ENCODE measurements at places on chromosomes 5 and 9. TPM values are rescaled to one million over a fixed set of nuclear protein-coding genes. Genes with fewer than 3 reads are reported as not detected.

GRCh38 chr9:75019654-75020053 is 8.4 kb downstream of the CARNMT1 start:
- DNase-seq: no peak

- no peak for DNase-seq
Observed at GRCh38 chr9:28053096-28053777, 480.0 kb upstream of the C9orf72 start.

GRCh38 chr5:135181653-135182052 is 147.6 kb upstream of the PITX1 start:
- no peak for DNase-seq

DNA sequence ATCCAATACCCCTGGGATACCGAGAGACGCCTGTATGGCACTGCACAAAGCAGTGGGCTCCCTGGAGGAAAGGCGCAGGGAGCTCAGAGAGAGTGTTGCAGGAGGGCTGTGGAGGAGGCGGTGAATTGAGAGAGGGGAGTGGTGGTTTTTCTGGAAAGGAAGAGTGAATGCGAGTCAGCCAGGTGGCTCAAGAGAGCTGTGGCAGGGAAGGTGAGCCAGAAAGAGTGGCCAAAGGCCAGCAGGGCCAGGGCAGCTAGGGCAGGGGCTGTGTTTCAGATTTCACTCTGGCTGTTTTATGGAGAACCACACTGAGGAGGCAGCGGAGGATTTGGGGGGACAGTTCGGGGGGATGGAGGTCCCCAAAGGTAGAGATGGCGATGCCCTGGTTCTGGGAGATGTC is 13.0 kb upstream of the DAB2IP start:
- no peak for DNase-seq

GRCh38 chr5:79697222-79698170 is 7.9 kb downstream of the CMYA5 start:
- DNase-seq: no peak

- no peak for DNase-seq
Observed at GRCh38 chr9:114150608-114151007, 4.7 kb upstream of the COL27A1 start.

GRCh38 chr5:78659714-78660113 is 11.1 kb upstream of the LHFPL2 start:
- DNase-seq: no peak

GRCh38 chr5:125004009-125004408 is 257.6 kb upstream of the ZNF608 start:
- no peak for DNase-seq

DNA sequence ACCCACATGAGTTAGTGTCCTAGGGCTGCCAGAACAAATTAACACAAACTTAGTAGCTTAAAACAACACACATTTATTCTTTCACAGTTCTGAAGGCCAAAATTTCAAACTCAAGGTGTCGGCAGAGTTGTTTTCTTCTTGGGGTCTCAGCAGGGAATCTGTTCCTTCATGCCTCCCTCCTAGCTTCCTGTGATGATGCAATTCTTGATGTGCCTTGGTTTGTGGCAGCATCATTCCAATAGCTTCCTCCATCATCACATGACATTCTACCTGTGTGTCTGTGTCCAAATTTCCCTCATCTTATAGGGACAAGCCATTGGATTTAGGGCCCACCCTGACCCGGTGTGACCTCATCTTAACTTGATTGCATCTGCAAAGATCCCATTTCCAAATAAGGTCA is 12.2 kb upstream of the SLC25A48 start:
- DNase-seq: no peak

DNA sequence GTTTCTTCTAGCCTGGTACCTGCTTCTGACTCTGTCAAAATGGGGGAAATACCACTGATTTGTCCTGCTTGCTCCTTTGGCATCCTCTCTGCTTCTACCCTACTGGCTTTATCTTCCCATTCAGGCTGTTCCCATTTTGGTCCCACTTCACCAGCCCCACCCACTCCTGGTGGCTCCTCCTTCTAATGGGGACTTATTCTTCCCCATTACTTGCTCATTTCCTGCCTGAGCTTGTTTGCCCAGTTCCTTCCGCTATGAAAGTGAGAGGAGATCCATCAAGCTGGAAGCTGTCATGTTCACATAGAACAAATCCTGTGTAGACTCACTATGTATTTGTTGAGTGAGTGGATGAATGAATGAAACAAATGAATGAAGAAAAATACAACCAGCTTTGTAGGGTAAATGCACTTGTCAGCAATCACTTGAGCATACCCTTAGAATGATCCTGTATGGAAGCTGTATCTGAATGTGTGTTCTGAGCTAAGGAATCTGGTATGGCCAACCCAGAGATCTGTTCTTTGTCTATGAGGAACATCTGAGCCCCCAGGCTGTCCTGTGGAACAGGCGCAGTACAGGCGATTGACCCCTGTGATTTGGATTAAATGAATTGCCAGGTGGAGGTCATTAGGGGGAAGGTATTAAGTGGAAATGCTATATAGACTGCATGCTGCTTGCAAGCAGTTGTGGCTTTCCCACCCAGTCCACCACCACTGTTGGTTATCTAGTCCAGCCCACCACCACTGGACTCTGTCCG is 89.5 kb downstream of the APBA1 start:
- no peak for DNase-seq

DNA sequence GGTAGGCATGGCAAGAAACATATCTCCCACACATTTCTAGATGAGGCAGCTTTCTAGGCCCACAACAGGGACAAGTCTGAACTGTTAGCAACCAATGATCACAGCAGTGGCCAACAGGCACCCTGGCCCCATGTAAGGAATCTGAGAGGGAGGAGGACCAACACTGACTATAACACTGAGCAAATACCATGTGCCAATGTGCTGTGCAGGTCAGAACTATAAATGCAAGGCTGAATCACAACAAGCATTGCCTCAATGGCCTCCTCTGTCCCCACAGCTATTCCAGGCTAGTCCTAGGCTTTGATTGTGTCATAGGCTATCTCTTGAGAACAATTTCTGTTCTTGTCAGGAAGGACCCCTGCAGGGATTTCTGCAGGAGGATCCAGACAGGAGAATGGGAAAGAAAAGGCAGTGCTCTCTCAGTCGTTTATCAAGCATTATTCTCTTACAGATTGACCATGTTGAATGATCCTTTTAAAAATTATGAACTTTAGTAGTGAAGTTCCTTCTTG is 221.2 kb downstream of the TLE1 start:
- DNase-seq: no peak

DNA sequence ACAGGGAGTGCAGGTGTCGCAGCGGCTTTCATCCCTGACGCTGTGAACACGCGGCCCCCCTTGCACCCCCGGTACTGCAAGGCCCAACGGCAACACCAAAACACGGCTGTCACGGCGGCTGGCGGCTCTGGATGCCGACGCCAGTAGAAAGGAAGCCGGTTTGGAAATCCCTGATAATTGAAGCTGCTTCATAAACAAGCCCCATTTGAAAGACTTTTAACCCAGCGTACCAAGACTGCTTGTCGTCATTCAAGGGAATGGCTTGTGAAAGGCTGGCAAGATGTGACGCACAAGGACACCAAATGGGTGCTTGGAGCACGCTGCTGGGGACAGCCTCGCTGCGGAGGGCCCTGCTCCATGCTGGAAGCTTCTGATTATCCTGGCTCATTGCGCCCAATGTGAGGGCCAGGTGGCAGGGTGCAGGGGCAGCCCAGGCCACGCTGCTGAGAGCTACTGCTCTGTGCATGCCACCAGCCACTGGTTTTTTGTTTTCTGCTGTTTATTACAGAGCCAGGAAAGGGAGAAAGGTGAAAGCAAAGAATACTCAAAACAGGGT is 63.1 kb downstream of the GTF3C4 start:
- DNase-seq: no peak

The FAM221B gene
- not detected for total RNA-seq

The ARL14EPL gene
- not detected for total RNA-seq

The REXO4 gene
- total RNA-seq: 21.7 TPM

The FBXO10 gene
- total RNA-seq: 6.0 TPM

The KIF27 gene
- 2.9 TPM for total RNA-seq

The LHX3 gene
- total RNA-seq: not detected

The TEX48 gene
- total RNA-seq: not detected

The C8G gene
- 1.6 TPM for total RNA-seq
